T follicular helper cell (primary cell): ENCODE measurements at places on chromosomes 6 and 20.

DNA sequence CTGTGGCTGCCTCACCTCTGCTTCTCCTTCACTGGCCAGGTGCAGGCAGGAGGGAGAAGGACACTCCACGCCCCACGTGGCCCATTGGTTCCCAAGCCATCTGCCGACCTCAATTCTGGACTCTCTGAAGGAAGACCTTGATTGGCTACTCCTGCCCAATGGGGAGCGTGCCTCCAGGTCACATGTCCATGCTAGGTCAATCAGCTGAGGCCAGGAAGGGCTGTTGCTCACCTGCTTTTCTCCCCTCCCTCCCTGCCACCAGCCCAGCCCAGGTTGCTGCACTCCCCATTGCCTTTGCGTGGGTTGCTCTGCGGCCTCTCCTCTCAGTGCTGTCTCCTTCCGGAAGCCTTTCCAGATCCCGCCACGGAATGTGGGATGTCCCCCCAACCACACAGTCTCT is 21.9 kb upstream of the CDH4 start:
- DNase-seq, result no peak

DNA sequence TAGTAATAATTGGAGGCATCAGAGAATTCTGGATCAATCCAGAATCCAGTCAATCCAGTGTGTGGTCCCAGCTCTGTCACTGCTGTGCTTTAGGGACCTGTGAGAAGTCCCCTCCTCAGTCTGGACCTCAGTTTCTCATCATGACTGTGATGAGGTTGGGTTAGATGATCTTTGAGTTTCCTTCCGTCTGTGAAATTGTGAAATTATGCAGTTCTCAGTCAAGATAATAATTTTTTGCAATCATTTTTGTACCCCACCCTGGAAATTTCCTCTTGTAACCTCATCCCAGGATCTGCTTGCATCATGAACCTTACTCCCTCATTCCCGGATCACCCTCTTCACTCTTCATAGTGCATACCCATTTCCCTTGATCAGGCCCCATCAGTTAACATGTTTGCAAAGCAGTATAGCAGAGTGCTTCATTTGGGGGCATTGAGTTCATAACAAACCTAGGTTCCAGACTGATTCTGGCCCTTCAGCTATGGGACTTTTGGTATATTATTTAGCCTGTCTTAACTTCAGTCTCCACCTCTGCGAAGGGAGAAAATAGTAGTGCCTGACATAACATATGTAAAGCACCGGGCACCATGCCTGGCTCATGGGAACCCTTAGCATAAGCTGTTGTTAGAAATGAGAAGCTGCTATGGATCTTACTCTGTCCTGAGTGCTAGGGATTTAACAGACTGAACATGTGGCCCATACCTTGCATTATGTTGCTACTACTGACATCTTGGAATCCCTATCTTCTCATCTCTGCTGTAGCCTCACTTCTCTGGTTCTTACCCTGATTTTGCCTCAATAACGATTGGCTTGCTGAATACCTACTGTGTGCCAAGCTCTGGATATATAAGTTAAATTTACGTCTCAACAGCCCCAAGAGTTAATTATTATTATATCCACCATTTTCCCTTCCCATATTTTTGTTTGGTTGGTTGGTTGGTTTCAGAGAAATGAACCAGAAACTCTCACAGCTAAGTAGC is 1.3 kb downstream of the ZNF76 start:
- DNase-seq, result no peak

GRCh38 chr6:163971841-163972838 is 557.6 kb downstream of the QKI start:
- no peak for DNase-seq

DNA sequence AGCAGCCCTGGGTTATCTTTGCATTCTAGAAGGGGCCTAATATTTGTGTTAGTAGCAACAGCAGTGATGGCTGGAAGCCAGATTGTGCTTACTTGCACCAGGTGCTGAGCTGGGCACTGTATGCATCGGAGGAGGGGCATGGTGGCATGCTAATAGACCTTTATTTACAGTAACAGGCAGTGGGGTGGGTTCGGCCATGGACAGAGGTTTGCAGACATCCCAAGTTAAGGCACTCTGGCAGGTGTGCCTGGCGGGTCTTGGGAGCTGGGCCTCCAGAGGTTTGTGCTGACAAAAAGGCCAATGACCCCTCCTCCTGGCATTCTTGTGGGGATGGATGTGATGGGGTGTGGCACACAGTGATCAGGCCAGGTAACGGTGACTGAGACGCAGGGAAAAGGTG is 39.0 kb upstream of the CD93 start:
- no peak for DNase-seq

GRCh38 chr20:17276101-17276500 is 49.3 kb downstream of the PCSK2 start:
- DNase-seq, result no peak

- no peak for DNase-seq
Measured at GRCh38 chr6:111617149-111617548, 11.5 kb upstream of the TRAF3IP2 start.
